ENCODE measurements at places on chromosomes 1 and 21. TPM values are rescaled to one million over a fixed set of nuclear protein-coding genes. Genes with fewer than 3 reads are reported as not detected.

Gene DNAJC28
- 4.9 TPM for total RNA-seq

Gene LCE3D
- not detected for total RNA-seq

Gene KCNJ9
- not detected for total RNA-seq

Gene CHD5
- 0.77 TPM for total RNA-seq

Gene AKR7A3
- total RNA-seq = 2.7 TPM

Gene INKA2
- total RNA-seq = 4.4 TPM

Gene RNF11
- 67.5 TPM for total RNA-seq

Gene PDPN
- total RNA-seq = 9.5 TPM

DNA sequence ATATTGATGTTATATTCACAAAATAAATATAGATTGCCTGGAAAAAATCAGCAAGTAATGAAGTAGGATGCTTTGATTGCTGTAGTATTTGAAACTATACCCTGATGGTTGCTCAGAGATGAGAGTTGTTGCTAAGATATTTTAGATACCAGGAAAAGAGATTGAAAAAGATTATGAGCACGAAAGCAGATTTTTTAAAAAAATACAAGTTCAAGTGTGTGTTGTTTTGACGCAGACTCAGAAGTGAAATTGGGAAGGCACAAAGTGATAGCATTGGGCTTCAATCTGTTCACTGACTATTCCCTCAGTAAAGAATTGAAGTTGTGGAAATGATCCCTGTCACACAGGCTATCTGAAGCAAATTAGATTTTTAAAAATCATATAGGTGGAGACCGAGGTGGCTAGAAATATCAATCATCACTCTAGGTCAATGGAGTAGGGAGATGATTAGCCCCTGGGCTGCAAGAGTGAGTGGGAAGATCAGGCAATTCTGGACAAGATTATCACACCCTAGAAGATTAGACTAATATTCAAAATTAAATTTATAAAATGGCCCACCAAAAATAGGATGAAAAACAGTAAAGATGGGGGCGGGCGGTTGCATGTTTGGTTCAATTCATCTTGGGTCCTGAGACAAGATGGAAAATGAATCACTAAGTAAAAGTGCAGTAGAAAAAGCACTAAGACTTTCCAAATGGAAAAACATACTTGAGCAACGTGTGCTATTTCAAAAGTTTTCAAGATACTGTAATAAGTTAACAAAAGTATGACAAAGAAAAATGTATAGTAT, 41.5 kb upstream of the LRRC8D start:
- no peak for DNase-seq

DNA sequence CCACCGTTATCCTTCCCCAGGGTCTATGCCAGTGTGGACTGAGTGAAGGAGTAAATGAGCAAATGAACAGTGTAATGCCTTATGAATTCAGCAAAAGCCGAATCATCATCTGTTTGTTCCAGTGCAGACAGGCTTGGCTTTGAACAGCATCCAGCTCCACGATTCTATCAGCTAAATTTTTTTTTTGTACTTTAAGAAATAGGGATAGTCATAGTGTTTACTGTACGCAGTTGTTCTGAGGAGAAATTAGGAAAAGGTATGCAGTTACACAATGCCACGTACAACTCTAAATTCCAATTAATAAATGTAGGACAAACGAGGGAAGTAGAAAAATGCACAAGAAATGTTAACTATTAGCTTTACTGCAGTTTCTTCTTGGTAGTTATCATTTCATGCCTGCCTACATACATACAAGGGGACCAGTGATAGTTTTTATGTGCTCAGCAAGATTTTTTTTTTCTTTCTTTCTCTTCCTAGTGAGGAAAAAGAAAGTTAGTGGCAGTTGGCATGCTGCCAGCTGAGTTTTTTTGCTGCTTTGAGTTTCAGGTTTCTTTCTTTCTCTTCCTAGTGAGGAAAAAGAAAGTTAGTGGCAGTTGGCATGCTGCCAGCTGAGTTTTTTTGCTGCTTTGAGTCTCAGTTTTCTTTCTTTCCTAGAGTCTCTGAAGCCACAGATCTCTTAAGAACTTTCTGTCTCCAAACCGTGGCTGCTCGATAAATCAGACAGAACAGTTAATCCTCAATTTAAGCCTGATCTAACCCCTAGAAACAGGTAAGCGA, at the start of gene IFI44L:
Gene IFI44L (plus strand): TSS at position 646 of the 777 bp plus-strand sequence. CDS start 7,468 bp downstream, outside the sequence.
- no peak for DNase-seq

DNA sequence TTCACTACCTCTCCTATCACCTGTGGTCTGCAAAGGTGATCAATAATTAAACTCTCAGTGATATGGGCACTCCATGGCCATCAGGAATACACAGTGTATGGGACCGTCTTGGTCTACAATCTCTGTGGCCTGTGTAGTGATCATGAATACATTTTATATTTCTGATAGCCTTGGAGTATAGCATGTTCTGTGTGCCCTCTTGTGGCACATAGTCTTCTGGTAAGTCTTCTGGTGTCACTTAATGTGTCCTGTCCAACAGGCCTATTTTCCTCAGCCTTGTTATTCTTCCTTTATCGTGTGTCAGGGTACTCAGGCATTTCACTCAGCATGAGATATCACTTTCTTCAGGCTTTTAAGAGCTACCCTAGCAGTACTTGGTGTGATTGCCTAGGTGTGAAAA, 393.6 kb downstream of the AGBL4 start:
- DNase-seq = no peak

GRCh38 chr1:54121482-54122134, 31.2 kb downstream of the CDCP2 start:
- DNase-seq = peak; percentile 83

DNA sequence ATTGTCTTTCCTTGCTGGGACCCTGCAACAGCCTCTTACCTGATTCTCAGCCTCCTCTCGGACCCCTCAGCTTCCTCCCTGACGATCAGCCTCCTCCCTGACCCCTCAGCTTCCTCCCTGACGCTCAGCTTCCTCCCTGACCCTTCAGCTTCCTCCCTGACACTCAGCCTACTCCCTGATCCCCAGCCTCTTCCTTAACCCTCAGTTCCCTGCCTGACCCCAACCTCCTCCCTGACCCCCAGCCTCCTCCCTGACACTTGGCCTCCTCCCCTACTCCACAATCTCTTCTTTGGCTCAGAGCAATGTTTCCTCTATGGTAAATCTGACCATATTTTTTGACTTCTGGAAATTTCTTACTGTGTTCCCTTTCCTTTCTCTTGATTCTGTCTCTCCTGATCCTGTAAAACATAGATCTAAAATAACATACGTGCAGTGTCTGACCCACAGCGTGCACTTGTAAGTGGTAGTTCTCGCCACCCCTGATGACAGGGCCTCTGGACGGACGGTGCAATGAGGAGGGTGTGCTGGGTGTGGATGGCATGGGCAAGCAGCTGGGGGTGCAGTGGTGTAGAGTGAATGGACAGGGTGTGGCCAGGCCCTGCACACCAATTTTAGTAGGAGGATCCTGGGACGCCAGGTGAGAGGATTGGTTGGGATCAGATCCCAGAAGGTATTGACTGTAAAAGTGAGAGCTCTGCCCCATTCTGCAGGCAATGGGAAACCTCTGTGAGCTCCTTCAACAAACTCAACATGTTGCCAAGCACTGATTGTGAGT, 264.1 kb downstream of the FOXD2 start:
- no peak for DNase-seq

DNA sequence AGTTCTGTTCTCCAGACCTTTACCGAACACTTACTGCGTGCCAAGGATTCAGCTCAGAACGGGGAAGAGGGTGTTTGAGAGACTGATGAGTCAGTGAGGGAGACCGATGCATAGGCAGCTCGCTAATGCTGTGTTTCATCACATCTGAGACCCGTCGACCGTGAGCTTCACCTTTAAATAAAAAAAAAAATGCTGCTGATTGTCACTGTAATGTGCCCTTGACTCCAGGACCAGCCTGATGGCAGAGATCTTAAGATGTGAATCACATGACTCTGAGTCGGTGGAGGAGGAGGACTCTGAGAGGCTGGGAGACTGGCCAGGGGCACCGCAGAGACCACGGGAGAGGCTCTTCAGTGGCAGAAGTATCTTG, 28.8 kb downstream of the SPSB1 start:
- DNase-seq = no peak

DNA sequence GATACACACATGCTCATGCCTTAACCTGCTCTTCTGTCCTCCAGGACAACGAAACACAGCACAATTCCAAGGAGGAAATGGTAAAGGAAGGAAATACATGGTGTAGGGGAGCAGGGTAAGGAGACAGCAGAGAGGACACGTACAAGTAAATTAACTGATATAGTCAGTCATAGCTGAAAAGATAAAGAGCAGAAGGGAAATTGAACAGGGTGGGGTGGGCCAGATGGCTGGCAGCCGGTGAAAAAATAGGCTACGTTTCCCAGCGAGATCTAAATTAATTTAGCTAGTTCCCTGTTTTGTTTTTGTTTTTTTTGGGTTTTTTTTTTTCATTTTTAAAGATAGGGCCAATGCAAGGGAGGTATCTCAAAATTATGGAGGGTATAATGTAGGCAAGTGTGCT, 109.2 kb downstream of the FAM78B start:
- no peak for DNase-seq

DNA sequence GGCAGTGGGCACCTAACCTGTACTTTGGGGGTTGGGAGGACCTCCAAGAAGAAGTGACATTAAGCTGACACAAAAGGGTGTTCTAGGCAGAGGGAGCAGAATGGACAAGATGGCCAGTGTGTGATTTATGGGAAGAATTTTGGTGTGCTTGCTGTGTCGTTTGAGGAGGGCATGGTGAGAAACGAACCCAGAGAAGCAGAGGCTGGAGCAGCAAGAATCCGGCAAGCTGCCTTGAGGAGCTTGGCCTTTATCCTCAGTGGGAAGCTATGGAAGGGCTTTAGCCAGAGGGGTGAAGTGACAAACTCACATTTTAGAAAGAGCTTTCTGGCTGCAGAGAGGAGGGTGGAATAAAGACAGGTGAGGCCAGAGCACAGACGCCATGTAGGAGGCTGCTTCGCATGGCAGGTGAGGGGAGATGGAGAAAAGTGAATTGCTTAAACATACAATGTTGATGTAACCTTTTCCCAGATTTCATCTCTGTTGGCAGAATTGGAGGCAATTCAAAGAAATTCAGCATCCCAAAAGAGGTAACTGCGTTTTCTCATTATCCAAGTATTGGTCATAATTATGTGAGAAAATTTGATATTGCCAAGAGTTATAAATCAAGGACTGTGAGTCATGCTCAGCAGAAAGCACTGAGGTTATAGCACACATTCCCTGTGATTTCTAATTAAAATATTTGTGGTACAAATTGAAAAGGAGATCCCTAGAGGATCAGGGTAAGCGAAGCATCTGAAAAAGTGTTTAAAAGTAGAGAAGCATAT, 26.5 kb downstream of the TRIM45 start:
- no peak for DNase-seq

GRCh38 chr1:157978586-157979403, 14.7 kb upstream of the KIRREL1 start:
- DNase-seq = no peak

GRCh38 chr1:4637616-4638344, 16.6 kb upstream of the AJAP1 start:
- DNase-seq = no peak

GRCh38 chr21:31837618-31838390, 35.0 kb upstream of the HUNK start:
- no peak for DNase-seq

DNA sequence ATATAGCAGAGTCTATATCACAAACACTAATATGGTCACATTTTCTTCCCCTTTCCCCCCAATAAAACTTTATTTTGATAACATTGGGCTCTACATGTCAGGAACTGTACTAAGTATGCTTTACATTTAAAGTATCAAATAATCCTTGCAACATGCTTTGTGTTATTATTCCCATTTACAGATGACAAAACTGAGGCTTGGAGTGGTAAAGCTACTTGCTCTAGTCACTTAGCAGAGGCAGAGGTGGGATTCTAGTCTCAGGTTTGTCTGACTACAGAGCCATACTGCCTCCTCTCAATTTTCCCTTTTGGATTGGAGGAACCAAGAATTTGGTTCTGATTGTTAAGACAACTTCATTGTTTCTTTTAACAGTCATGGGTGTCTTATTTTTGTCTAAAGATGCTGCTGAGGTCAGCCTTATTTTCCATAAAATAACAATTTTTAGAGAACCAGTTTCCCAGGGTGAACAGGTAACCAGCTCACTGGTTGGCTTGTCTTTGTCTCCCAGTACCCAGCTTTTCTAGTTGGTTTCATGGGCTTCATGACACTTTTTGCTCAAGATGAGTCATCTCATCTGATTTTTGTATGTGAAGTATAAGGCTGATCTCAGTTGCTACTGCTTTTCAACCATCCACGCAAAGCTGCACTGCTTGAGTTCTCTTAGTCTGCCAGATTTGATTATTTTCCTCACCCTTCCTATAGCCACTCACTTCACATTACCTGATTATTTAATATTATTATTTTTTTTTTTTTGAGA, 81.0 kb upstream of the ARID1A start:
- DNase-seq = no peak

DNA sequence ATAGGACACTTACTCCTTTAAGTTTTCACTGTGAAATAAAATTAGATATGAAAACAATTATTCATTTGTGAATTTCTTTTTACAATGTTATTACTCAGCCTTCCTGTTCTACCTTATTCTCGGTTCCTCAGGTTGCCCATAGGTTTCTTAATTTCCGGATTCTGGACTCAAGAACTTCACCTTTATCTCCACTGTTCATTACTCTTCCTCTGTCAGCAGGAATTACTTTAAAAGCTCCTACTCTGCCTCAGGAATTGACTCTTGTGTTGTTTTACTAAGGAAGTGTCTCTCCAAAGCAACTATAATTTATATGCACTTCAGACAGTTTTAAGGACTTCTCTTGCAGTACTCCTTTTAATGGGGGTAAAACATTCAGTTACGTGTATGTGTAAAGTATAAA, 123.8 kb downstream of the OSBPL9 start:
- no peak for DNase-seq

- no peak for DNase-seq
Measured at GRCh38 chr1:208892147-208892546, 648.0 kb upstream of the PLXNA2 start.

DNA sequence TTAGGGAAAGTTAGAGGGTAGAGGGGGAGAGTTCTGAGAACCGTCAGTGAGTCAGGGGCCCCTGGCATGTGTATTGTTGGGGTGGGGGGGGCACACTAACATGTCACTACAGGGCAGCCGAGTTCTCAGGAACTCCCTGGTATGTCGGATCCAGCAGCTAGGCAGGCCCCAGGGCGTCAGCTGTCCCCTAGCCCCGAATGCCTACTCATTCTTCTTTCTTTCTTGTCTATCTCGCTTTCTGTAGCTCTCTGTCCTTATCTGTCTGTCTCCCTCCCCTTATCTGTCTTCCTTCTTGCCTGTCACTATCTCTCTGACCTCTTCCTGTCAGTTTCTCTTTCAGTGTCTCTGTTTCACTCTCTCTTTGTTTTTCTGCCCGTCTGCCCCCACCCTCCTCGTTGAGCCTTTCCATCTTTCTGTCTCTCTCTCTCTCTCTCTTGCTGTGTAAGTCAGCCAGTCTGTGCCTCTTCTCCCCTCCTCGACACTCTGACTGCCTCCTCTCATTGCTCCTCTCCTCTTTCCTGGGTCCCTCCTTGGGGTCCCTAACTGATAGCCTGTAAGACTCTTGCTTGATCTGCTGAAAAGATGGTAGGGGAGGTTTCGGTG, 2.4 kb downstream of the NTRK1 start:
- DNase-seq = no peak

GRCh38 chr1:59008599-59009347, 224.9 kb upstream of the JUN start:
- DNase-seq = no peak

GRCh38 chr1:67629370-67630075, 55.5 kb upstream of the GADD45A start:
- no peak for DNase-seq
